ENCODE measurements at places on chromosomes 1 and 21.

DNA sequence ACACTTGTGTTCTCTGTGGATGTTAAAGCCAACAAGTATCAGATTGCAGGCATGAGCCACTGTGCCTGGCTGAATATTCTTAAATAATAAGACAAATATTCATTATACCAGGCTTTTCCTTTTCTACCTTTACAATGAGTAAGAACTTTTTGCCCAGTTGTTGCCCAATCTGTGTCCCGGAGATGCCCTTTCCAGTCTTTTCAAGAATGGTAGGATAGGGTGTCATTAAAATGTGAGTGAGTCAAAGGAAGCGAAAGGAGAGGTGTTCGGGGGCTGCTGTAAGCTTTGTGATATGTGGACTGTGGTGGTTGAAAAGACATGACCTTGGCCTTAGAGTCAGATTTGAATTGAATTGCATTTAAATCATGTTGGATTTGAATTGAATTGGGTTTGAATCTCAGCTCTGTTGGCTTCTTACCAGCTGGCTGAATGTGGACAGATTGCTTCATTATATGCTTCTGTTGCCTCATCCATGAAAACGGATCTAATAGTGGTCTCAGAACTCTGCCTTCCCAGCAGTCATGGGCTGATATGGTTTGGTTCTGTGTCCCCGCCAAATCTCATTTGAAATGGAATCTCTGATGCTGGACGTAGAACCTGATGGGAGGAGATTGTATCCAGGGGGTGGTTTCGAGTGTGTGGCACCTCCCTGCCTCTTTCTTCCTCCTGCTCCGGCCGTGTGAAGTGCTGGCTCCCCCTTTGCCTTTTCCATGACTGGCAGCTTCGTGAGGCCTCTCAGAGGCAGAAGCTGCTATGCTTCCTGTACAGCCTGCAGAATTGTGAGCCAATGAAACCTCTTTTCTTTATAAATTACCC lies 22.7 kb upstream of the AADACL3 start:
- DNase-seq, result no peak

- no peak for DNase-seq
Observed at GRCh38 chr1:113040718-113041412, 32.1 kb upstream of the LRIG2 start.

DNA sequence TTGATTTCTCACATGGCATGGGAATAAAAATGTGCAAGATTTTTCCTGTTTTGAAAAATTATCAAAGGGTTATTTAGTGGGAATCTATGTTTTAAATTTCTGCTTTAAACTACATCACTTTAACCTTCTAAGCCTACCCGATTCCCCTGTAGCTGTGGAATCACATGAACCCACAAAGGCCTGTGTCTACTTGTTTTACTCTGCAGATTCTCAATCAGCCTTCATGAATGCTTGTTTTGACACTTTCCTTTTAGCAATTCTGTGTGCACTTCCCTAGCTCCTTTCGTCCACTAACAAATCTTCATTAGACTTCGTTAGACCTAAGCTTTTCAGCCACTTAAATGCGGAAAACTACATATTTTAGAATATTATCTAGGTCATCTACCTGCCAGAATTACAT lies 56.0 kb upstream of the C1orf21 start:
- no peak for DNase-seq

DNA sequence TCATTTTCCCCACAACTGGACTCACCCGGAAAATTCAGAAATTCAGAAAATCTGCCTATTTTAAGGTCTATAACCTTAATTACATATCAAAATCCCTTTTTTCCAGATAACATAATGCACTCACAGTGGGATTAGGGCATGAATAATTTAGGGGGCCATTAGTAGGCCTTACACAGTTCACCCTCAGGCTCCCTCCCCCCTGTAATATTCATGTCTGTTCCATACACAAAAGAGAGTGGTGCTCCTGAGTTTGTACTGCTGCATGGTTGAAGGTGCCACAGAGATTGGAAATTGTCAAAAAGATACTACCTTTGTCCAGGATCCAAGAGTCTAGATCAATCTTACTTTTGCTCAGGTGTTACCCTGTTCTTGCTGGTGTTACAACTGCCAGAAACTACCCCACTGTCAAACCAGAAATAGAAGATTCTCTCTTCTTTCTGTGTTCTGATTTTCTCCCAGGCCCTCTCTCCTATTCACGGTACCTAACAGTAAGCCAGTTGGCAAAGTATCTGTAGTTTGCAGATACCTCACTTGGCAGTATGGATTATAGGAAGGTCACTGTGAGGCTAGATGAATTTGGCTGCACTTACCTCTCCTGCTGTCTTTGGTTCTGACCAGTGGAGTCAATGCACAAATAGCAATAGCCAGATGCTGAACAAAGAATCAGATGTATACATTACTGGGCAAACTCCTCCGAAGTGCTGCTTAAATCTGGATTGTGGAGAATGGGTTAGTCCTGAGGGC lies 53.2 kb downstream of the C1orf198 start:
- DNase-seq, result no peak

- DNase-seq, result peak; percentile 72
Observed at GRCh38 chr1:91020967-91021685, 709 bp downstream of the ZNF644 start.

DNA sequence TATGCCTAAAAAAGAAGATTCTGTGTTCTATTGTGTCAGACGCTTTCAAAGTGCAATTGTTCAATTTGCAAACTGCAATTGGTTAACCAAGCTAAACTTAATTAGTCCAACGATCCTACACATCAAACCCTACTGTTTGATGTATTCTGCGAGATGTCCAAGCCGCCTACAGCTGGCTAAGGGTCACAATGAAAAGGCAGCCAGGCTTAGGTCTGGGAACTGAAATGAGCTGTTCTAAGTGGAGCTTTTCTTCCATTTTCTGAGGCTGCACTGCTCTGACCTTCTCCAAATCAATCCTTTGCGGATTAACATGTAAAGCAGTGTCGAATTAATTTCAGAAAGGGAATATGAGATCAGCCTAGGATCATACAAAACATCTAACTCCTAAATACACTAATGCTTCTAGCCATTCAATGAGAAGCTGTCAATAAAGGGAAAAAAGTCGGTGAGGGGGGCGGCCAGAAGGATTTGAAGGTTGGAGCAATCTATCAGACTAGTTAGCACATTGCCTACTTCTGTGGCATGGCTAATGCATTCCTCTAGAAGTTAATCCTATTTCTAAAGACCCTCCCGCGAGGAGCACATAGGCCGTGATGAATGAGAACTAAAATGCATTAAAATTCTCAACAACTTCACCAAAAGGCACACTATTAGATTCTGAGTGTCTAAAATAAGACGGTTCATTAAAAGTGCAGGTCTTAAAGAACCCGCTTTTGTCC lies 119.0 kb downstream of the SIM2 start:
- DNase-seq, result no peak

DNA sequence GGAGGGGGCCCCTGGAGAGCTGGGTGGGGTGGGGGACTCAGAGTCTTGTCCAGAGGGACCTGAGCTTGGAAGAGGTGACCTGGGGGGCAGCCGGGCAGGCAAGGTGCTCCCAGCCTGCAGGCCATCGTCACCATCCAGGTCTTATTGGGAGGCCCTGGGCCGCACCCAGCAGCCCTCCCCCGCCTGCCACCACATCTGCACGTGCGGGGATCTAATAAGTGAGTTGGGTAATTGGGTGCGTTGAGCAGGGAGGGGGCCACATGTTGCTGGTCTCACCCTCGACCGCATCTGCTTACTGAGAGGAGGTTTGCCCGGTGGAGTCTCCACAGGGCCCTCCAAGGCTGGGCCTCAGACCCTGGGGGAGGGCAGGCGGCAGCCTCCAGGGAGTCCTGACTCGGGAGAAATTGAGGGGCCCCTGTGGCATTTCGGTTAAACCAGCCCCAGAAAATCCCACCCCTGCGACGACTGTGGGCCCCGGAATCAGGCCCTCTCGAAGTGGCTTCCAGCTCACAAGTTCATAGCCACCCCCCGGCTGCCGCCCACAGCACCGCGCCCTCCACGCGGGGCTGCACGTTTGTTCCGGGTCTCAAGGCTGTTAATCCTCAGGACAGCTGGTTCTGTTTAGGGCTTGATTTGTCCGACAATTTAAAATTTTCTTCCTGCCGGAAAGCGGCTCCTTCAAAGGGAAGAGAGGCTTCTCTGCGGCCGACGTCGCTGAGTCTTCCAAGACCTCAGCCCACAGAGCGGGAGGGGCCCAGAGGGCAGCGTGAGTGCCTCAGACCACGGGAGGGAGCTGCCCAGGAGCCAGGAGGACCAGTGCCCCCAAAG lies 14.7 kb upstream of the COL6A2 start:
- DNase-seq, result no peak

DNA sequence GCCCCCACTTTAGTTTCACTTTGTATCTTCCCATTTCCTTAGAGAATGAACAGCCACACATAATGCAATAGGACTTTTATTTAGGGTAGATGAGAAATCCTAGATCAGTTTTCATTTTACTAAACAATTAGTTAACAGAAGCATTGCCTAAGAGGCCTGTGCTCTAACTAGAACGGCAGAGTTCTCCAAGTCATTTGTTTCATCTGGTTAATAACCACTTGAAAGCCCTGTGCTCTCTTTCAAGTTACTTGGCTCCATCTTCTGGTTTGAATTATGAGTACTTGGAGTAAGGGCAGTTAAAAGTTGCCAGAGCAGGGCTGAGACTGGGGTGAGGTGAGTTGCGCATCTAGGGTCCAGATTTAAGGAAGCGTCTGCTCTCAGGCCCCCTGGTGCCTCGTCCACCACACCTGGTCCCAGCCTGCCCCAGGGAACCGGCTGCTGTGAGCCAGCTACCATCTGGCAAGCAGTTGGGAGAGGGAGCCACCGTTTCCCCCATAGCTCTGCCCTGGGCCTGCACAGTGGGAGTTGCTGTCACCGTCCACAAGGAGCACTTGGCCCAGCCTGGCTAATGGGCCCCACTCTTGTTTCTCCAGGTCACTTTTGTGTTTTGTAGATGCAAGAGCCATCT lies 18.1 kb upstream of the SLC44A3 start:
- DNase-seq, result peak; percentile 86

- no peak for DNase-seq
Observed at GRCh38 chr1:92877792-92878191, 46.0 kb downstream of the RPL5 start.

- DNase-seq, result no peak
Observed at GRCh38 chr1:226845624-226846023, 24.8 kb upstream of the PSEN2 start.

DNA sequence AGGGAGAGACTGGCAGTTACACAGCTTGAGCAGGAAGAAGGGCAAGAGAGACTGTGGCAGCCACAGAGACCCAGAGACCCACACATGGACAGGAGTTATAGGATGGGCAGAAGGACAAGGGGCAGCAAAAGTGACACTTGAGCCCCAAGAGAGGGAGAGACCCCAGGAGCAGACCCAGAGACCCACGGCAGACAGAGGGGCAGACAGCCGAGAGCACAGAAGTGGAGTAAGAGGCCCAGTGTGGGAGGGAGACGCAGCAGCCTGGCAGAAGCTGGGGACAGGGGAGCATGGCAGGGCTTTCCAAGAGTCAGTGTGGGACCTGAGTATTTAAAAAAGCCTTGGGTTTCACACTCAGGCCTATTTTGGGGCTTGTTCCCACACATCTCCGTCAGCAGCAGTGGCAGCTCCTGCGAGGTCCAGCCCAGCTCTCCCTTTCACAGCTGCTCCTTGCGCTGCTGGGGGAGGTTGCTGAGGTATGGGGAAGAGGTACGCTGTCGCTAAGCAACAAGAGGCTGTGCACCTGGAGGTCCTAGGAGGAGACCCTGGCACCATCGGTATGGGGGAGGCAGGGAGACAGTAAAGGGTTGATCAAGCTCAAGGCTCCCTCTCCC lies 9.0 kb upstream of the MEF2D start:
- DNase-seq, result no peak

DNA sequence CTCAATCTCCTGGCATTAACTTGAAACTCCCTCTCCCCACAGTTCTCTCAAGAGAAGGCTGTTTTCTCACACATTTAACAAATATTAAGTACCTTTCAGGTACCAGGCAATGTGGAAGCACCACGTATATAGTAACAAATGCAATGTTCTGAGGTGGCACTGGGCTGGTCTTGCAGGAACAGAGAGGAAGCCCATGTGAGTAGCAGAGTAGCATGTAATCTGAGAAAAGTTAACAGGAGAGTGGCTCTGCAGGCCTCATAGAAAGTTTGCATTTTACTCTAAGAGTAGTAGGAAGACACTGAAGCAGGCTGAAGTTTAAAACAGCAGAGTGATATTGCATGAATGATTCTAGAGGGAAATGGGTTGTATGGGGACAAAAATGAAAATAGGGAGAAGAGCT lies 21.0 kb downstream of the ZNF281 start:
- DNase-seq, result no peak

GRCh38 chr1:165395478-165395877 lies 39.0 kb upstream of the LMX1A start:
- no peak for DNase-seq

- DNase-seq, result no peak
Observed at GRCh38 chr1:233372218-233373120, 44.9 kb downstream of the MAP3K21 start.

DNA sequence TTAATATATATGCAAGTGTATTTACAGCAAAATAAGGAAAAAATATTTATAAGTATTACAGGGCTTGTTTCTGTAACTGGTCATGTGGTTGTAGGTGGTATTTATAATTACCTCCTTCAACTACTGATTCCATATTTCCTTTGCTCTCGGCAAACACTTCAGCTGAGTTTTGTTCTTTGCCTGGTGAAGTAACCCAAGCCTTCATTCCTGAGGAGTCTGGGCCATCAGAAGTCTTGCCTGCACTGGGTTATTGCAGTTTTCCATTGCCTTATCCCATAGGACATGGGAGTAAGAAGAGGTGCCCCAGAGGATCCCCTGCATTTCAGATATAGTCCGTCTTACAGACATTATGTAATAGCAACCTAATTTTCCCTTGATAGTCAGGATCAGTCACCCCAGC lies 23.8 kb downstream of the MARK1 start:
- no peak for DNase-seq

DNA sequence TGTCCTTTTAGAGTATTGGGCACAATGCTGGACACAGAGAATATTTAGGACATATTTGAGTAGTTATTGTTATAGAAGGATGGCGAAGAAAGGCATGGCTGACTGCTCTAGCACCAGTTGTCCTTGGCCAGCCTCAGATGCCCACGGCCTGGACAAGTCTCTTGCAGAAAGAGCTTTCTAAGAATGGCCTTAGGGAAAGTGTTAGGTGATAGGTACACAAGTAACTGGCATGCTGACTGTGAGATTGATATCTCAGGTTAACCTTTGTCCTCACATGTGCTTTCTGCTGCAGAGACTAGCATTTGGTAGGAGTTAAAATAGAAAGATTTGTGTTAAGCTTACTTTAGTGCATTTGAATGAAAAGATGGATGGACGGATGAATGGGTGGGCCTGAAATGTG lies 10.1 kb downstream of the SFT2D2 start:
- DNase-seq, result no peak

DNA sequence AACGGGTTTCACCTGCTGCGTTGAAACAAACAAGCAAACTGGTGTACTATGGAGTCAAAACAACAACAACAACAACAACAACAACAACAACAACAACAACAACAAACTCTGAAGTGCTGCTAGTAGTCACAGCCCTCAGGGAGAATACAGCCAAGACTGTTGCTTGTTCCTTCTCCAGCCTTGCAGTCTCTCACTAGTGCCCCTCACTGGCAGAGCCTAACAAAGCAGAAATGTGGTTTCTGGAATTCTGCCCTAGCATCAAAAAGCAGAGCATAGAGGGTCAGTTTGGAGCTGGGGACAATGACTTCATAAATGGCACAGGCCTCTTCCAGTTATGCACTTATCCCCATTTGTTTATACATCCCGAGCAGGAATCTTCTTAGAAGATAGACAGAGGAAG lies 187.4 kb downstream of the KCNK2 start:
- no peak for DNase-seq
